ENCODE measurements at places on chromosomes 11 and 22.

DNA sequence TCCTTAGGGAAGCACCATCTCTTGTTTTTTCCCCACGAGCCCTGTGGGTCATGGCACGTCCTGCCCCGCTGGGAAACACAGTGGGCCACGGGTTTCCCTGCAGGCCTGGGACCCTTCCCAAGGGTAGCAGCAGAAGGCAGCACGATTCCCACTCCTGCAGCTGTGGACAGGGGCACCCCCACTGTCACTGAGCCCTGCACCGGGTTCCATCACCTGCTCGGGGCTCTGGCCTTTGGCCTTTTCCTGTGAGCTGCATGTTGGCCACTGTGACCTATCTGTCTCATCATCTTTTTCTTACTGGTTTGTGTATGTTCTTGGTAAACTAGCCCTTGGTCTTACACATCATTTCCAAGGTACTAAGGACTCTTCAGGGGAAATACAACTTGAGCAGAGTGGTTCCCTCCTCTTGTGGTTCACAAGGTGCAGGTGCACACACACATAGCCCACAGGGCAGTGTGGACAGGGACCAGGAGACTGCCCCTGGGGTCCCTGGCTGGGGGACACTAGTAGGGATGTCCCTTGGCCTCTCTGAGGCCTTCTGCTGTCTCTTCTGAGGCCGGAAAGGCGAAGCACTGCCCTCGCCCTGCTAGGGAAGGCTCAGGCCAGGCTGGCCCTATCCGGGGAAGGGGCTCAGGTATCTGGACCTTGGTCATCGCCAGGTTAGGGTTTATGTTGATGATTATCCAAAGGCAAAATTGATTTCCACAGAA, 19.0 kb upstream of the TXNRD2 start:
- DNase-seq = no peak

DNA sequence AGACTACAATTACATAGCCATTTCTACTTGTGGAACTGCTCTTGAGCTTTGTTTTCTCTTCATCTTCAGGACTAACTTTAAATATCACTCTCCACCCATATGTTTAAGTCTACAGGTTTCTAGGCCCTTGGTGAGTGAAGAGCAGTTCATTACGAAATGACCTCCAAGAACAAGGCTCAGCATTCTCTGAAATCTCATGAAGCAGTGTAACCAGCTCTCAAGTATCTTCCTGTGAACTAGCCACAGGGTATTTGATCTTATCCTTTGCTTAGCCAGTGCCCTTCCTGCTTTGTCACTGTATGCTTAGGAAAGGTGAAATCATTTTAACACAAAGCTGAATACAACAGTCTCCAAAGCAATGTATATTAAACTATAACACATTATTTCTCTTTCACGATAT, 20.4 kb upstream of the LYVE1 start:
- no peak for DNase-seq

- no peak for DNase-seq
Observed at GRCh38 chr11:12389676-12390657, 12.6 kb downstream of the PARVA start.

DNA sequence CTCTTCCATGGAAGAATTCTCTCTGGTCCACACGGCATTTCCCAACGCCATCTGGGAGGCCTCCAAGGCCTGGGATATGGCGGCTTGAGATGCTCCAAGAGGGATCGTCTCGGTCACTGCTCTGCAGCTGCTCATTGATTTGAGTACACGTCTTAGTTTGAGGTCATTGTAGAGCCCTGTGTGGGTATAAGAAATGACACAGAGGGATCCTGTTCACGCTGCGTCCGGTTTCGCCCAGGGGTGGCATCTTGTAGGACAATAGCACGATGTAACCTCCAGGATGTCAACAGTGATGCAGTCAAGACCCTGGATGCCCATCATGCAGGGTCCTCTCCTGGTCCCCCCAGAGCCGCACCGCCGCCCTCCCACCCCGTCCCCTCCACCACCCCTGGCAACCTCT, 564.6 kb downstream of the BRD1 start:
- DNase-seq = no peak

DNA sequence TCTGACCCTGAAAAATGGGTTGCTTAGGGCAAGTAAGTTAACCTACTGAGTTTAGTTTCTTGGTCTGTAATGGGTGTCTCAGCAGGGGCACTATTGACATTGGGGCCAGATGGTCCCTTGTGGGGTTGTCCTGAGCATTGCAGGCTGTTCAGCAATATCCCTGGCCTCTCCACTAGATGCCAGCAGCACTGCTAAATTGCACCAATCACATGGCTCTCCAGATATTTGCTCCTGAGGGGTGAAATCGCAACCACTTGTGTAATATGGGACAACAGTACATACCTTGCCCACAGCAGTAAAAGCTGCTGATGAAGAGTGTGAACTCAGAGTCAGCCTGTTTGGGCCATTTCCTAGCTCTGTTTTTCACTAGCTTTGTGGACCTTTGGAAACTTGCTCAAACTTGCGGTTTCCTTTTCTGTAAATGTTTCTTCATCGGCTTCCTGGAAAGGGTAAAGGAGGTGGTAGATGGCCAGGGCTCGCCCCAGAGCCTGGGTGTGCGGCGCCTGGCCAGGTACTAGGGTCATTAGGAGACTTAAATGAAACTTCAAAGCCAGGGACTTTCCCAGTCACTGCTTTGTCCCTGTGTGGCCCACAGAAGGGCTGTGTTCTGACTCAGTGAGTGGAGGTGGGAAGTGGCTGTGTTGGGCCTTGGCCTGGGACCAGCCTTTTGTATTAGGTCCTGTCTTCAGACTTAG, 13.0 kb downstream of the NCF4 start:
- peak; percentile 12 for DNase-seq

GRCh38 chr11:69240332-69241074, 53.5 kb upstream of the MYEOV start:
- DNase-seq = no peak

- DNase-seq = no peak
Observed at GRCh38 chr11:11558396-11558795, 63.4 kb downstream of the GALNT18 start.

GRCh38 chr11:62649486-62649885, 3.1 kb upstream of the GANAB start:
- no peak for DNase-seq

- no peak for DNase-seq
Observed at GRCh38 chr11:79388201-79388600, 52.6 kb downstream of the TENM4 start.

DNA sequence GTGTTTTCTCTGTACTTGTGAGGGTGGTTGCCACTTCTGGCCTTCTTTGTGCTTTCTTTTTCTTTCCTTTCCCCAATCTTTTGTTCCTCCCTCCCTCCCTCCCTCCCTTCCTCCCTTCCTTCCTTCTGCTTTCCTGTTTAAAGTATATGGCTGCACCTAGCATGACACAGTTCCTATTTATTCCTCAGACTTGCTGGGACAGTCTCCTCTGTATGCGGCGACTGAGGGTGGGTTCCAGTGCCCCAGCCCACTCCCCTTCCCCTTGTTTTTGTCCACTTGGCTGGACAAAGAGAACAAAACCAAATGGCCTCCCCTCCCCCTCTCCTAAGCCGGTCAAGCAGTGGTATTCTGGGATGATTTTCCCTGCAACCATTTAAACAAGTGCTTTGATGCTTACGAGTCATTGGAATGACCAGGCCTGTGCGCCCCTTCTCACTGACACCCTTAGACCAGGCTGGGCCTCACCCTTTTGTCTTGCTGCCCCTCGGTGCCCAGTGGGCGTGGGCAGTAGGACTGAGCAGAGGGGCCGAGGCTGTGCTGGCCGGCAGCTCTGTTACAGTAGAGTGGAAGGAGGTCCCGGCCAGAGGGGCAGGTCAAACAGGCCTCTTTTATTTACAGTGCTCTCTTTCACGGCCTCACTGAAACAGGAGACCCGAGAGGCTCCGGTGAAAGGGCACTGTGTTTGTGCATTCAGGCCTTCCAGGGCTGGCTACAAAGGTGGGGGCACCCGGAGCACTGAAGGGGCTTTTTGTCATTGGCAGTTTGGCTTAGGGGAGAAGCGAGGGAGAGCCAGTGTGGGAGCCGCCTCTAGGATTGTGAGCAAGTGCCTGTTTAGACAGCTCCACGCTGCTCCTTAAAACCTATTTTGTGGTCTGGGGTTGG, 32.2 kb downstream of the ZBTB16 start:
- DNase-seq = peak; percentile 48

DNA sequence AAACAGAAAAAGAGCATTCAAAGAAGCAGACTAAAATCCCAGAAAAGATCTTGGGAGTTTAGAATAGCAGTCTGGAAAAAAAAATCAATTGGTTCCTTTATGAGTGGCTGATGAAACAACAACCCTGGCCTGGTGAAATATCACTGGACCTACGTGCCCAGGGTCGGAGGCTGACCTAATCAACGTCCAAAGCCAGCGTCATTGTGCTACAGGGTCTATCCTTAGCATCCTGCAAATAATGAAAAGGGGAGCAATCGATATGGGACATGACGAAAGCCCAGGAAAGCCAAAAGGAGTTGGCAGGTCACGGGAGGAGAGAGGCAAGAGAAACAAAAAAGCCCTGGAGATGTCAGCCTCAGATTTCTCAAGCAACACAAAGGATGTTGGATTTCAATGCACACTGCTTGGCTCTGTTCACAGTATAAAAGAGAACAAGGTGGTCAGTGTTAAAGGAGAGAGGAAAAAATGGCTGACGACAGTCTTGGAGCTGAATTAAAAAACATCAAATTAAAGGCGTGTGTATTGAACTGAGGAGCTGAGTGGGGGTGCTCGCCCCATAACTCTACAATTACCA, 148.8 kb downstream of the BLID start:
- DNase-seq = peak; percentile 36

DNA sequence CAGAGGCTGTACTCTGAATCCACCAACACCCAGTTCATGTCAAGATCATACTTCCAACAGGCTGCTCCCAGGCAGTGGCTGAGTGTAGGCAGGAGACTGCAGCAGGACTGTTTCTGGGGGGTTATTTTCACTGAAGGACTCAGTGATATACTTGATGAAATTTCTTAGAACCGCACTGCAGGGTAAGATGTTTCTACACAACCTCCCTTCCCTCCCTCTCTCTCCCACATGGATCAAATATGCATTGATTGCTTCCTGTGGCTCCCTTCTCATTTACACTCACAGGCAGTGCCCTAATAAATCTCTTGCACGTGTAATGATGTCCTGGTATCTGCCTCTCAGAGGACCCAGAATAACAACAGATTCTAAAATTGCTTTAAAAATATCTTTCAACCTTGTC, 251.3 kb upstream of the CCDC179 start:
- no peak for DNase-seq

- peak; percentile 23 for DNase-seq
Observed at GRCh38 chr11:63906585-63906984, 10.4 kb downstream of the RCOR2 start.

DNA sequence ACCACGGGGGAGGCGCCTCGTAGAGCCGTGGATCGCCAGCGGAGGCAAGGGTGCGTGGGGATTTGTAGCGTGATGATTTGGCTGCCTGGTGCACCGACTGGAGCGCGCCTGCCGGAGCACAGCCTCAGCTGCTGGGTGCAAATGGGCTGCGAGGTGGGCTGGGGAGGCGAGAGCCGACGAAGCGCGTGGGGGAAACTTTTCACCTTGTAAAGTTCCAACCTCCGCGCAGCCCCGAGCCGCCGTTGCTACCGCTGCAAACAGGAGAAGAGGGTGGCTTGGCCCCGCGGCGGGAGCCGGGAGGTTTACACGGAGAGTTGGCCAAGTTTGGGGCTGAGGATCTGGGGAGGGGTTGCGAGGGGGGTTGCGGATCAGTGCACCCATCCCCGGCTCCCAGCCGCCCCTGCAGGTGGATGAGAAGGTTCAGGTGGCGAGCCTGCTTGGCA, 528 bp downstream of the FAT3 start:
- peak; percentile 46 for DNase-seq

- no peak for DNase-seq
Observed at GRCh38 chr22:17980015-17980590, 44.3 kb downstream of the MICAL3 start.

- no peak for DNase-seq
Observed at GRCh38 chr11:58433638-58434203, 5.8 kb upstream of the OR5B2 start.

GRCh38 chr11:88680806-88681205, 343.3 kb upstream of the CTSC start:
- DNase-seq = no peak

DNA sequence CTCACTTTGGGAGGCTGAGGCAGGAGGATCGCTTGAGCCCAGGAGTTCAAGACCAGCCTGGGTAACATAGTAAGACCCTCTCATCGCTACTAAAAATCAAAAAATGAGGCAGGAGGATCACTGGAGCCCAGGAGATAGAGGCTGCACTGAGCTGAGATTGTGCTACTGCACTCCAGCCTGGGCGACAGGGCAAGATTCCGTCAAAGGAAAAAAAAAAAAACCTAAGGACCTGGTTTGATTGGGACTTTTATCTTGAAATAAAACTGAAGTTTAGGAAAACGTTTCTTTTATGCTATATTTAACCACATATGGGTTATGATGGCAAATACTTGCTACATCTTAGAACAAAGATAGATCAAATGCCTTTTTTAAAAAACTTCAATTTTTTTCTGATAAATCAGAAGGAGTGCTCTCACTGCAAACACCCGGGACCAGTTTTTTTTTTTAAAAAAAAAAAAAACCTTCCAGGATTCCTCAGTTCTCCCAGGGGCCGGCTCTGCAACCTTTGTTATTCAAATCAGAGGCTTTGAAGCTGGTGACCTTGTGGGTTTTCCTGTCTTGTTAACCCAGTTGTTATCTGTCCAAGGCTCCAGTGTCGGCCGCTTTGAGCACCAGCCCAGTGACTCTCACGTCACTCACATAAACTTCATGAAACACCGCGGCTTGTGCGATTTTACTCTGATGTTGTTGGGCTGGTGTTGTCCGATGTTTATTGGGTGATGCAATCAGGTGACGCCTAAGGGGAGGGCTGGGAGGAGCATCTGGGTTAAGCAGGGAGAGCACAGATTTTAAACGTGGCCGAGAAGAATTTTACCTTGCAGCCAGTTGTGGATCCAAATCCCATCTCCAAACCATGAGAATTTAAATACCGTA, 24.7 kb upstream of the SLC22A12 start:
- DNase-seq = no peak

GRCh38 chr11:68938088-68938487, 34.4 kb downstream of the IGHMBP2 start:
- no peak for DNase-seq

- no peak for DNase-seq
Observed at GRCh38 chr22:42000466-42000865, 1.9 kb downstream of the WBP2NL start.

GRCh38 chr11:1435820-1436467, 46.2 kb downstream of the BRSK2 start:
- DNase-seq = no peak

- DNase-seq = no peak
Observed at GRCh38 chr11:82085493-82085892, 648.2 kb downstream of the FAM181B start.

- no peak for DNase-seq
Observed at GRCh38 chr11:16925561-16926065, 88.6 kb downstream of the PLEKHA7 start.

Measured in nucleus accumbens (tissue), 56 donors.